ENCODE measurements at places on chromosomes 2 and 18.

DNA sequence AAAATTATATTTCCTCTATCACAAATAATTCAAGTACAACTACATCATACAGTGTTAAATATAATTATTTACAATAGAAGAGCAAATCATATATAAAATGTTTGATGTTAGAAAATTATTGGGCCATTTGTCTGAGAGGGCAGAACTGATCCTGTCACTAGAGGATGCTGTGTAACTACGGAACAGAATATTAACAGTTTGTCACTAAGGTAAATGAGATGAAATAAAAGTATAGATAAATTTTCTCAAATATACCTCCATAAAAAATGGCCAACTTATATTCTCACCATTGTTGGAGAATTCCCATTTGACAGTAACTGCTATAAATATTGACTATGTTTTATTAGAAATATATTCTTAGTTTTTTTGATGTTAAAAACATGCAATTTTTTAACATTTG, 1067.4 kb upstream of the DDX18 start:
- no peak for DNase-seq

DNA sequence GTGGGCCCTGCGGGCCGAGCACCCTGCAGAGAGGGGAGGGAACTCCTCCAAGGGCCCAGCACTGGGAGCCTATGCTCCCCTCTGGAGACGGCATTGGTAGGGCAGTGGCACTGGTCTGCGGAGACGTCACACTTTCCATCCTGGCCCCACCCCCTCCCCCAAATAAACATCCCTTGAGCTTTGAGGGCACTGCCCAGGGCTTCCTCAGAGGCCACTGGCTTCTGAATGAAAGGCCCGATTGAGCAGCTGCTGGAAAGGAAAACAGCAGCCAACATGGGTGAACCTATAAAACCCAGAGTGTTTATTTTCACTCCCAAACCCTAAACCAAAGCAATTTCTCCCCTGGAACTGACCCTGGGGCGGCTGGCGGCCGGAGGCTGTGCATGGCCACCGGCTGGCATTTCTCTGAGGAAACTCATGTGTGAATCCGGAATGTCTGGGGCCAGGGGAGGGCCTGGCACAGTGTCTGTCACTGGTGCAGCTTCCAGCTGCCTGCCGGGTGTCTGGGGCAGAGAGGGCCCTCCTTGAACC, 138.9 kb downstream of the DYSF start:
- no peak for DNase-seq

- no peak for DNase-seq
These were observed 2.4 kb downstream of the ARL6IP6 start for GRCh38 chr2:152720794-152721193.

DNA sequence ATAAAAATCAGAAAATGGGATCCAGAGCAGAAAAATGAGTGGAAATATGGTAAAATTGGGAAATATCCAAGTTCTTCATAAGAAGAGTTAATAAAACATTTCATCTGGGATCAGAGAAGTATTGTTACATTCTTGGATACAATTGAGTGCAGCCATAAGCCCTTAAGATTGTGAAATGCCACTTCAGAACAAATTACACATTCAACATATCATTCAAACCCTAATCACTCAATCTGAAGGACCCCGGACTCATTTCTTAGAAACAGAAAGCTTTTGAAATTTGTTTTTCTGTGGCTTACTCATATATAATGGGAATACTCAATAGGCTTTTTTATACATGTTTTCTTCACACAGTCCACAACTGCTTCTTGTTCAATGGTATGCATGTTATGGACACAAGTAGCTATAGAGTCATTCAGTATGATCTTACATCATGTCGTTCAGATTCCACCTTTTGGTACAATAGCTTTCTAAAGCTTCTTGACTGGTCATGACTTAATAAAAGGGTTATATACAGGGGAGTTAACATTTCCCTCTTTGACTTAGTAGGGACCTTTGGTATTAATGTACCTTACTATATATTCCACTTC, 39.9 kb downstream of the SCN7A start:
- no peak for DNase-seq

DNA sequence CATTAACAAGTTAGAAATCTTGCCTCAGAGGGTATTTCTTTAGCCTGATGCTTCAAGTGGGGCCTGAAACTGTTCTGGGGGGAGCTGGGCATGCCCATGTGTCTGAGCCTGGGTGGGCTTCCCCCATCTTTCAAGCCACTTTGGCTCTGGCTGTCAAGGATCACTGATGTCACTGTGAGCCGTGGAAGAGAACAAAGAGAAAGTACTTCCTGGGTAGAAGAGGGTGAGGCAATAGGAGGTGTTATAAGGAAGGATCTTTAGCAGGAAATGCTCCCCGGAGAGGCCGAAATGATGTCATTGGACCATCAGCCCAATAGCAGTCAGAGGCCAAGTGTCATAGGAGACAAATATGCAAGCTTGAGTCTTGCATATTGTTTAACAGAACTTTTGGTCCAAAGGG, 228.4 kb upstream of the MEX3C start:
- no peak for DNase-seq

- peak; percentile 30 for DNase-seq
These were observed 49.8 kb downstream of the SLC14A2 start for GRCh38 chr18:45664824-45665763.

- no peak for DNase-seq
These were observed 24.8 kb upstream of the GBX2 start for GRCh38 chr2:236193026-236193425.

DNA sequence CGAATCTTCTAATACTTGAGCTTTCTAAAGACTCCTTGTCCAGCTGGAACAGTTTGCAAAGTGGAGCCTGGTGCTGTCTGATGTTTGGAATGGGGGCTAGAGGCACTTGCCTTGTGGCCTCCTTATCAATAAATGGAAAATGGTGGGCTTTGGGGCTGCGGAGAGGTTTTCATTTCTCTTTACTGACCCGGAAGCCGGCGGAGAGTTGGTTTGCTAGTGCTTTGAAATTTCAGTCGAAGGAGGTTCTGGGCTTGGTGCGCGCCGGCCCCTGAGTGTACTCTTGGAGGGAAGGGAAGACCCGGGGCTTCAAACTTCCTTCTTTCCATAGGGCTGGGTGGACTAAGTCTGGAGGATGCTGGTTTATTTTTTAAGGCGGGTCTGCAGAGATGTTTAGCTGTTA, 714 bp downstream of the RPIA start:
- no peak for DNase-seq

DNA sequence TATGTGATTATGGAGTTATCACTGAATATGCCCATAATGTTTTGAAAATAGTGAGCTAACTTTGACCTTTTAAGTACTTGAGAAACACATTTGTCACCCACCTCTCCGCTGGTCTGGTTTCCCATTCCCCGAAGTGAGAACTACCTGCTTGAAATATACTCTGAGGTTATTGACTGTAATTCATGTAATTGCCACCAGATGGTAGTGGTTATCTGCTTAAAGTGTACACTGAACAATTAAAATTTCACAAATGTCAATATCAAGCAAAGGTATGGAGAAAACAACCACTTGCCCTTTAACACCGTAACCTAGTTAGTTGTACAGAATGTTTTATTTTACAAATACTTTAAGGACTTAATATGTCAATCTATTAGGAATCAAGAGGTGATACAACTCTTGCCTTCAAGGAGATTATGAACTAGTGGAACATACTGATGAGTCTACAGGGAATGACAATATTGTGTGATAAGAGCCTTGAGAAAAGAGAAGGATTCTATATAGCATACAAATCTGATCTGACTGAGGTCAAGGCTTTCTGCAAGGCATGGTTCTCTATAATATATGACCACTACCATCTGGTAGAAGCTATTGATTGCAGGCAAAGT, 316.8 kb upstream of the KCNH7 start:
- DNase-seq: no peak

- no peak for DNase-seq
These were observed 62.3 kb upstream of the C2orf15 start for GRCh38 chr2:99079226-99079625.

GRCh38 chr2:18402831-18403230, 157.6 kb downstream of the RDH14 start:
- DNase-seq: no peak

- DNase-seq: no peak
These were observed 204 bp downstream of the FAM110C start for GRCh38 chr2:46131-46470.

- DNase-seq: no peak
These were observed 40.2 kb upstream of the LCLAT1 start for GRCh38 chr2:30406853-30407252.

DNA sequence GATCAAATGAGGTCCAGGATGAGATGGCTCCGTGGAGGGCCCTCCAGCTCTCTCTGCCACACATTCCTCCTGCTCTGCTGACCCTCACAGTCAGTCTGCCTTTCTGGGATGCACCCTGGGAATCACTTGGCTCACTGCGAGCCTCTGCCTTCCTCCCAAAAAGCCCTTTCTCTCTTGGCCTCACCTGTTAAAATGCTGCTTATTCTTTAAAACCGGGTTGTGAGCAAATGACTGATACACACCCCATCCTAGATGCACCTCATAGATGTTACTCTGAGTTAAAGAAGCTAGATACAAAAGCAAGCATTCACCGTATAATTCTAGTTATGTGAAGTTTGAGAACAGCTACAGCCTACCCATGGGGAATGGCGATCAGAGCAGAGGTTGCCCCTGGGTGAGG, 167.7 kb upstream of the MYCN start:
- no peak for DNase-seq

- no peak for DNase-seq
These were observed 389.8 kb downstream of the FIGN start for GRCh38 chr2:163345795-163346573.

DNA sequence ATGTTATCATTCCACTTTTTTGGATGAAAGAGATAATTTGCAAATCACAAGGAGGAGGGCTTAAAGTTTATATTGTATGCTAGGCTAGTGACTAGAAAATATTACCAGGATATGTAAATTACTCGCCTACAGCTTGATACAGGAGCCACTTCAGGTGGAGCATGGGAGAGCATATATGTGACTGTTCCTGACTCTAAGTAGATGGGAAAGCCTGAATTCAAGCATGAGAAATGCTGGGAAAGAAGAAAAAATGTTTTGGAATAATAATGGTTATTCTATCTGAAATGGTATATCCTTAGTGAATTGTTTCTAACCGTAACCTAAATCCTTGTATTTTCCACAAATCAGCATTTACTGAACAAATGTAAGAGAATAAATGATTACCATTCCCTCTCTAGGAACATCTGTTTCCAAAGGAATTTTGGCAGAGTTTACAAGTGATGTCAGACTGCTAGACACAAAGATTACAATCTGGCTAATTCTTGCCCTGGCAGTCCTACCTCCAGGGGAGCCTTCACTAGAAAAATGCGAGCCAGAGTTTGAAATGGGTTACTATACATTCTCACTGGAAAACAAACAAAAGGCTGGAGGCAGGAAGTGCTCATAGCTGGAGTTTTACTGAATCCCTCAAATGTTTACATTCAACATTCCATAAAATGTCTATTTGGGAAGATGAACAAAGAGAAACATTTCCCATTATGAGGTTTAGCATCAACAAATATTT, 129.4 kb upstream of the MAPRE2 start:
- DNase-seq: no peak

- no peak for DNase-seq
These were observed at the start of gene EFHD1 for GRCh38 chr2:232633413-232634205. Gene EFHD1 (plus strand): TSS chr2:232633604. CDS start chr2:232633705, 101 bp downstream.

Measured in activated T-helper 1 cell treated with anti-CD3 and anti-CD28 coated beads, Interleukin-2, amount 50 U/mL, for 16 hours (primary cell).